ENCODE measurements at places on chromosomes 5 and 9.

GRCh38 chr9:94734054-94734754 lies 7.7 kb downstream of the AOPEP start:
- no peak for DNase-seq

DNA sequence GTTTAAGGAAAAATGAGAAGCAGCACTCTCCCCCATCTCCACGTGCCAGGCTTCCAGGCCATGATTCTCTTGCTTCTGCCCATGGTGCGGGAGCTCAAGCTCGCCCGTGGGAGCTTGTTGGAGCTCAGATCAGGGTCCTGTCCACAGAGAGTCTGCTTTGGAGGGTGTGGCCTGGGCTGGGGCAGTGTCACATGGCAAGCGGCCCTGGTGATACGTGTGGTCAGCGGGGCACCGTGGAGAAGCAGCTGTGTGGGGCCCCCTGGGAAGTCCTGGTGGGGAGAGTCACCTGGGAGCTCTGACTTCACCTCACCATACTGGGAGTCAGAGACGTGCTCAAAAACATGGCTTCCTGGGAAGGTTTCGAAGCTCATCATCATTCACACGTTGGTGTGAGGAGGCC lies 275.3 kb downstream of the GADD45G start:
- DNase-seq, result no peak

GRCh38 chr5:111781200-111781599 lies 24.2 kb upstream of the NREP start:
- DNase-seq, result no peak

DNA sequence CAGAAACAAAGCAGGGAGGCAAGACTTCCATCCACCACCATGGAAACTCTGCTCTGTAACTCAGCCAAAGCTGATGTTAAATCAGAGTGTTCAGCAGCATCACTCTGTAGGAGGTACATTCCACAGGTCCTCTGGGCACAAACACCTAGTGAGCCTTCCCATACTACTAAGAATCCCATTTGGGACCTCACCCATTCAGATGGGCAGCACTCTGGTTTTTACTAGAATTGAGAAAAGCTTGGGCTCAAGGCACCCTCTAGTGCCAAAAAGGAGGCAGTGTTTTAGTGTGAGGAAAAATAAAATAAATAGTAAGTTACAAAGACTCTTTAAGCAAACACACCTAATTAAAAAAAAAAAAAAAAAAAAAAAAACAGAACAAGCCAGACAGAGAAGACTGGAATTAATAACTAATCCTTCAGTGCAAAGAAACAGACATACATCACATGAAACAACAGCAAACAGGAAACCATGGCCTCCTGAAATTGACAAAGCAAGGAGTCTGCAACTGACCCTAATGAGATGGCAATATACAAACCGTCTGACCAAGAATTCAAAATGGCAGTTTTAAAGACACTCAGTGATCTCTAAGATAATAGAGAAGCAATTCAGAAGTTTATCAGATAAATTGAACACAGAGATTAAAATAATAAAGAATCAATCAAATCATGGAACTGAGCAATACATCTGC lies 159.5 kb downstream of the GNA14 start:
- DNase-seq, result no peak

DNA sequence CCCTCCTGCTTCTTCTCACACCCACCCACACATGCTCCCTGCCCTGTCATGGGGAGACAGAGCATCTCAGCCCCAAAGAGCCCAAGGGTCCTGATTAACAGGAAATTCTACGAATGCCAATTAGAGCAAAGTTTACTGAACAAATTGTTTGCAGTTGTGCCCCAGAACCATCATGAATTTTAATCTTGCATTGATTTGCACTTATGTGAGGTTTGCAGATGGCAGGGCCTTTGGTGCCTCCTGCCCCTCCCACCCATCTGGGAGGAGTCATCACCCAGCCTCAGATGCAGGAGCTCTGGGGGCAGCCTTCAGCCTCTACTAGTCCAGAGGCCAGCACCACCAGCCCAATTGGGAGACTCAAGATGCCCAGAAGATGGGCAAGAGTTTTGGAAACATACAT lies 80.8 kb downstream of the PCDH1 start:
- DNase-seq, result no peak

DNA sequence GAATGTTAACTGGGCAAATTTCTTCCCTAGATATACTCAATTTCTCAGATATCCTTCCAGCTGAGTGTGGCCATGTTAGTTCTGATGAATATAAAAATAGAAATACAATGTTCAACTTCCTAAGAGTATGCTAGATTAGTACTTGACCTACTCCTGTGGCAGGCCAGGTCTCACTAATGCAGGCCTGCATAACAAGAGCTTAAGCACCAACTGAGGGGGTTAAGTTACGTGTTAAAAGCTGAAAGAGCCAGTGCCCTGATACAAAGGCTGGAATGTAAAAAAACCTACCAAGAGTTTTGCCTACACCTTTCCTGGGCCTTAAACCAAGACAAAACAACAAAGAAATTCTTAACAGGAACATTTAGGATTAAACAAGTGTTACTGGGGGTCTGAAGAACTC lies 102.8 kb downstream of the MRPS30 start:
- no peak for DNase-seq

- peak; percentile 3 for DNase-seq
These were observed 282.9 kb downstream of the SLF1 start for GRCh38 chr5:94901191-94901979.

- no peak for DNase-seq
These were observed 919.4 kb downstream of the TLE4 start for GRCh38 chr9:80491086-80491696.

DNA sequence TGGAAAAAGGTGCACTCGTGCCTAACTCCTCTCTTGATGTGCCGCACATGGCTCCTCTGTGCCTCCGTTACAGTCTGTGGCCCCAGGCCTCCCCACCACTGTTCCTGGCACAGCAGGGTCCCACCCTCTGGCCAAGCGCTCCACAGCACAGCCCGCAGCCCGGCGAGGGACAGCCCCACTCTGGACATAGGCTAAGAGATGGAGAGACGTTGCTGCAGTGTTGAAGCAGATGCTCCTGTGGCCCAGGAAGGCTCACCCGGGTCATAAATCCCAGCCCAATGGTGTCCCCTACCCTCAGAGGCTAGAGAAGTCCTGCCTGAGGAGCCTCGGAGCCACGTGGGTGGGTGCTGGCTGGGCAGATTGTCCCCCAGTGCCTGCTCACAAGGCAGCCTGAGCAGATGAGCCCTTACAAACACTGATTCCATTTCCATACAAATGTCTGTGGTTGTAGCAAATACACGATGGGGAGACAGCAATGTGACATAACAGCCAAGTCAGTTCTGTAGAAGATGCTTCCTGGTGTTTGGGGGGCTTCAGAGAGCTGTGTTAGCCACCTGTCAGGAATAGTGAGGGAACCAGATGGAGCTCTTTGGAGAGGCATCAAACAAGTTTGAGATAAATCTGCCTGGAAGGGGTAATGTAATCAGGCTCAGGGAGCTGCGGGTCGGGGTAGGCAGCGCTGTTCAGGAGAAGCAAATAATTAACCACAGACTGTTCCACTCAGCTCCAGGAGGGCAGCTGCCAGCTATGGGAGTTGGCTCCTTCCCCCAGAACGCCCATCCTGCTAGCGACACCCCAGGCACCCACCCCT lies 41.7 kb downstream of the C5orf15 start:
- DNase-seq, result no peak

DNA sequence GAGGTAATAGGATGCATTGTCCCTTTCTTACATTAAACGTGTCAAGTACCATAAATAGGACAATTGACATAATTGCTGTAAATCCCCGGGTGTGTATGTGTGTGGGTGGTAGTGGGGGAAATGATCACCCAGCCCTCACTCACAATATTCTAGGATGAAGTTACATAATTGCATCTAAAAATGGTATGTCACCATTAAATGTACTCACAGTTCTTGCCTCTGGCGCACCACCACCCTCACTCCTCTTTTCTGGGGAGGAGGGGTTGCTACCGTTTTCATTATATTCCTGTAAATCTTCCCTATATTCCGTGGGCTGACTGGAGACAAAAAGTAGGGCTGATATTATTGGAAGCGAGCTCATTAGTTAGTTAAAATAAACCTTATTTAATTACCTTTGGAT lies 563.8 kb downstream of the TLR4 start:
- no peak for DNase-seq

DNA sequence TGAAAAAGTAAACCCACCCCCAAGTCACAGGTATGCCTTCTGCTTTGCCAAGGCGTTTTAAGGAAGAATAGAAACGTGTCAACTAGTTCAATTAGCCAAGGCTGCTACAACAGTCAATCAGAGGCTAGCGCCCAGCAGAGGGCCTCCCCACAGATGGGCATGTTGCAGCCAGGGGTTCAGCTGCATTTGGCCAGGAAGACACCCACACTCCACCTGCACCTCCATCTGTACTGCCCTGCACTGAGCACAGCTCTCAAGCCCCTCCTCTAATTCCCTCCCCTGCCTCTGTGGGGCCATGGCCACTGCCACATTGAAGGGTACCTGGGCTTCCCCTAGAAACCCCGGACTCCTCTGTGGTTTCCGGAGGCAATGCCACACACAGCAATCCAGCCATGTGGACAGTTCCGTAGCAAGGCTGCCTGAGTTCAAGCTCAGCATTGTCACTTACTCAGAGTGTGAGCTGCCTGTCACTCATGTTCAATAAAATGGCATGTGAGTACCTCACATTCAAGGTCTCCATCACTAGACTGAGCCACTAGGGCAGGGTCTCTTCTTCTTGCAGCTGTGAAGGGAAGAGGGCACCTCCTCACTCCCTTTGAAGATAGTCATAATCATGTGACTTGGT lies 248.4 kb downstream of the IRX2 start:
- no peak for DNase-seq

- no peak for DNase-seq
These were observed 192.7 kb downstream of the GNA14 start for GRCh38 chr9:77455312-77455927.

DNA sequence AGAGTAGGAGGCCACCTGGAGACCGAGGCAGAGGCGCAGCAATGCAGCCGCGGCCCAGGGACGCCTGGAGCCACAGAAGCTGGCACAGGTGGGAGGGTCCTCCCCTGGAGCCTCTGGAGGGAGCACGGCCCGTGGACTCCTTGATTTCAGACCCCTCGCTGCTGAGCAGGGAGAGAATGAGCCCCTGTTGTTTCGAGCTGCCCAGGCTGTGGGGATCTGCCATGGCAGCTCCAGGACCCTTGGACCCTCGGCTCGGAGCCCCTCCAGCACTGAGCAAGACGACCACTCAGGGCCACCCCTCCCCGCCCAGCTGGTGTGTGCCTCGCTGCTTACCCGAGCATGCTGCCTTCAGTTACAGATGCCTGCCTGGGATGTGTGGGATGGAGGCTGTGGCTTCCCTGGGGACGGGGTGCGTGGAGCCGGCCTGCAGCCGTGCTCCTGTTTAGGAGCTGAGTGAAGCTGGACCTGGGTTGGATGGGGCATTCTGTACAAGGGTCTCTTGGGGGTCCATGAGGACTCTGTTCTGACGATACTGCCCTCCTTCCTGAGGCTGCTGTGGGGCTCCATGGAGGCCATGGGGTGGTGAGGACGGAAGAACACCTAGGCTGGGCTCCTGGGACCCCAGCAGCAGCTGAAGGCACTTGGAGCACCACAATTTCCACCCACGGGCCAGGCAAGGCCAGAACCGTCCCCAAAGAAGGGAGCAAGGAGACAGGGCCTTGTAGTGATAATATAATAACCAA lies 115.1 kb upstream of the LPCAT1 start:
- no peak for DNase-seq

GRCh38 chr5:168661593-168662485 lies 82.7 kb upstream of the PANK3 start:
- no peak for DNase-seq

- no peak for DNase-seq
These were observed 231.6 kb downstream of the ESM1 start for GRCh38 chr5:54753753-54754152.

- no peak for DNase-seq
These were observed 111.3 kb downstream of the FER start for GRCh38 chr5:108858959-108859358.

- peak; percentile 6 for DNase-seq
These were observed 408.2 kb upstream of the PRR16 start for GRCh38 chr5:120055858-120056257.

DNA sequence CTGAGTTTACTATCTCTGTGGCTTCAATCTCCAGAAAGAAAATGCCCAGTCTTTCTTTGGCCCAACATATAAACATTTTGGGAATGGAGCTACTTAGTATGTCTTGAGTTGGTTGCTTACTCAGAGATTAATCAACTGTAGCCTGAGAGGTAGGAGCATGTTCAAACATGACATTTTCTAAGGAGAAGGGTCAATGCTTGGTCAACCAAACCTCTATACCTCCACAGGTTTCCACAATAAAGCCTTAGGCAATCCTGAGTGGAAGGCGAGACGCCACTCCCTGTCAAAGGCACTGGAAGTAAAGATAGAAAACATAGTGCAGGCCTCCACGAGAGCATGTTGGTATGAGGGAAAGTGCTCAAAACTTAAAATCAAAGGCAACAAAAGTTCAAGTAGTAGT lies 411.4 kb downstream of the KCTD16 start:
- peak; percentile 67 for DNase-seq

DNA sequence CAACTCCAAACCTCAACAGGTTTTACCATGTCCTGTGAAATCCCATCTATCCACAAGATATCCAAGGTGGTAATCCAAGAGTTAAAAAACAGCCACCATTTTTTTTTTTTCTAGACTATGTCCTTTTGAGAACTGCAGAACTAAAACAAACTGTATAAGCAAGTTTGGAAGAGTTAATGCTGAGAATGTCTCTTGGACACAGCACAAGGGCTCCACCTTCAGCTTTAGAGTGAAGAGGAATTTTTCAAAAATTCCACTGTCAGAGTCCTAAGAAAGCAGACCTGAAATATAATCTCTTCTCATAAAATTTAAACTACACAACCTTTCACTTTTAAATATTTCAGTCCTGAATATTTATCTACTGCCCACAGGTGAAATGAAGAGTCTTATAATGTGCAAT lies 167.8 kb upstream of the CCNG1 start:
- no peak for DNase-seq

- DNase-seq, result no peak
These were observed 16.9 kb downstream of the C9orf85 start for GRCh38 chr9:71928376-71928775.

DNA sequence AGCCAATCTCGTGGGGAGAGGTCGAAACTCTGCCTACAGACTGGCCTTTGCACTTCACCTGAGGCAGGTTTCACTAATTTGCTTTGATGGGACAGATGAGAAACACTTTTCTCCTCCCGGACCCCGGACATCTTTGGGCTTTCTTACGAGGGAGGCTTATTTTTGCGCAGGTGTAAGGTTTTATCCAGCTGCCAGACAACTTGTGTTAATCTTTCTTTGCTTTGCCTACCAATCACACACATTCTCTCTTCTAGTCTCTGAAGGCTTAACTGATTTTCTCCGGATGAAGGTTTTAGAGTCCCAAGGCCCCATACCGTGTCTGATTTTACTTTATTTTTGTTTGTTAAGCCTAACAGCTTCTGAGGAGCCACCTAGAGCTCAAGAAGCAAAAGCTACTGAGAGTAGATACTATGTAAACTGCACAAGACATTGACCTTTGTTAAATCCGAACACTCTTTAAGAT lies 436 bp upstream of the EMB start:
- DNase-seq, result no peak

DNA sequence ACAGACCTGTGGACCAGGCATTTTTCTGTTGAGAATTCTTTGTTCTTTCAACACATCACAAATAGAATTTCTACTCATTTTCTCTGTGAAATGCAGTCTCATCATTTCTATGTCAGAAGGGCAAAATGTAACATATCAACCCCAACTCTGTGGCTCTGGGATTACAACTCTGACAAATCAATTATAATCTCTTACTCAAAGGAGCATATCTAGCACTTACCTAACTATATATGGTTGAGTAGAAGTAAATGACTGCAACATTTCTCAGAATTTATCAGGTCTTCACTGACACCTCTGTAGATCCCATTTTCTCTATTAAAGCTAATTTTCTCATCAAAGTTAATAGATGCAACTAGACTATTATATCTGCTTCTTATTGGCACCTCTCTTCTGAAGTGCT lies 64.8 kb downstream of the GABRG2 start:
- no peak for DNase-seq

Data from epithelial cell of prostate (primary cell).